Aorta (tissue), 5 donors: ENCODE measurements at places on chromosomes 3 and 15.

- no peak for DNase-seq
These were observed 94.5 kb upstream of the DLG1 start for GRCh38 chr3:197392961-197393360.

DNA sequence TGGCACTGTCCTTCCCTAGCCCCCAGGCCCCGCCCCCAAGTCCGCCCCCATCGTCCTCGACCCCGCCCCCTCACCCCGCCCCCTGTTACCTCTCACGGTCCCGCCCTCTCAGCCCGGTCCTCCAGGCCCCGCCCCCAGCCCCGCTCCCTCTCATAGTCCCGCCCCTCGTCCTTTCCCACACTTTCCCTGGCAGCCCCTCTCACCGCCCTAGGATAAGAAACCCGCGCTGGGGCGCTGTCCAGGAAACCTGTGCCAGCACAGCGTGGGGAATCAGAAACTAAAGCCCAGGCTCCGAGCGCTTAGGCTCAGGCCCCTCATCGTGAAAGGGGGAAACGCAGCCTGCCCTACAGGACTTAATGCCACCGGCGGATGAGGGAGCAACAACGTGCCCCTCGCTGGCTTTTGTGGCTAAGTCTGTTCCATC lies 20.9 kb downstream of the TRPM1 start:
- DNase-seq, result peak; percentile 71

DNA sequence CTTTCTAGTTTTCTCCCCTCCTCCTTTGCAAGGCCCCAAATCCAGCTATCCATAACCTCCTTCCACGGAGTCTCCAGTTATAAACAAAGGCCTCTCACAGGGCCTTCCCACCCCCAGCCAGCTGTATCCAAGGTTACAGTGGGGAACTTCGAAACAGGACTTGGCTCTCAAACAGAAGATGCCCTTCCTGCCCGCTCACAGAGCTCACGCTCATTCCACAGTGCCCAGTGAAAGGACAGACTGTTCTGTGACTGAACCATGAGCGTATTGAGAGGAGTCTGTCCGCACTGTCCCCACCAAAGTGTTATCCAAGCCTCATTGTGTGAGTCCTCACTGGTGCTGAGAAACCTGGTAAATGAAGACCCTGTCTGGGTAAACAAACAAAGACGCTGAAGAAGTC lies 35.4 kb downstream of the ARHGAP31 start:
- DNase-seq, result no peak

GRCh38 chr15:26691249-26691648 lies 81.6 kb downstream of the GABRB3 start:
- DNase-seq, result no peak

- no peak for DNase-seq
These were observed 97.0 kb downstream of the SAMMSON start for GRCh38 chr3:70096376-70097066.

GRCh38 chr15:61983081-61983480 lies 77.2 kb downstream of the VPS13C start:
- DNase-seq, result no peak

GRCh38 chr3:142088522-142088921 lies 60.8 kb downstream of the TFDP2 start:
- DNase-seq, result no peak

DNA sequence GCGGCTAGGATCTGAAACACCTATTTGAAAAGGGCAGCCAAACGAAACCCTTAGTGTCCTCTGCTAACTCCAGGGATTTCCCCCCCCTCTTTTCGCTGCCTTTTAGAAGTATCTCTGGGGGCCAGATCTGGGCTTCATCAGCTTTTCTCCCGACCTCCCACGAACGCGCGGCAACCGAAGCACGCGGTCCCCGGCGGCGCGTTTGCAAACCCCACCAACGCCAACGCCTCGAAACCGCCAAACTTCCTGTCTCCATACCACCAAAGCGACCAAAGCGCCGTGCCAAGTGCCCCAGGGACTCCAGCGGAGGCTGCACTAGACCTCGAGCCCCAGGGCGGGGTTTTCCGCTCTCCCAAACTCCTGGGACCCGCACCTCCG lies 155.8 kb upstream of the FRMD4B start:
- DNase-seq, result peak; percentile 63

DNA sequence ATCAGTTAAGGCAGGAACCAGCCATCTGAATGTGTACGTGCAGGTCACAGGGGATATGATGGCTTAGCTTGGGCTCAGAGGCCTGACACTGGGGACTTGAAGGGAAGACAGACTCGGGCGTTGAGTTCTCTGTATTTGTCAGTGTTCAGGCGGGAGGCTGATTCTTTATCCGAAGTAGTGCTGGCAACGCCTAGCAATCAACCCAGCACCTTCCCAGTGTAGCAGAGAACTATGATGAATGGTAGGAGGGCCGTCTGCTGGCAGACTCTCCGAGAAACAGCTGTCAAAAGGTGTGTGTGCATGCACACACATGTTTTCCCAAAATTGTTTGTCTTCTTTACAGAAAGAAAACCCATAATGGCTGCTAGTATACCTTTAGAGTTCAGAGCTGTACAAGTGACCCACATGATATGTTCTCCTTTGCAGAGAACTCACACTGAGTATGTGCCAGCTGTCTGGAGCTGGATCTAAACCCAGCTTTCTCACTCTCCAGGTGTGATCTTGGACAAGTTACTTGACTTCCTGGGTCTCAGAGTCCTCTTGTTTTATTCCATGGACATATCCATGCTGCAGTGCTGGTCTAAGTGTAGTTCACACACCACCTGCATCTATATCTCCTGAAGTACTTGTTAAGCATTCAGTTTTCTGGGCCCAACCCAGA lies 74.5 kb upstream of the LARS2 start:
- no peak for DNase-seq

GRCh38 chr3:194723846-194724618 lies 38.3 kb downstream of the FAM43A start:
- no peak for DNase-seq

GRCh38 chr3:47961815-47962606 lies 54.2 kb downstream of the MAP4 start:
- DNase-seq, result no peak

DNA sequence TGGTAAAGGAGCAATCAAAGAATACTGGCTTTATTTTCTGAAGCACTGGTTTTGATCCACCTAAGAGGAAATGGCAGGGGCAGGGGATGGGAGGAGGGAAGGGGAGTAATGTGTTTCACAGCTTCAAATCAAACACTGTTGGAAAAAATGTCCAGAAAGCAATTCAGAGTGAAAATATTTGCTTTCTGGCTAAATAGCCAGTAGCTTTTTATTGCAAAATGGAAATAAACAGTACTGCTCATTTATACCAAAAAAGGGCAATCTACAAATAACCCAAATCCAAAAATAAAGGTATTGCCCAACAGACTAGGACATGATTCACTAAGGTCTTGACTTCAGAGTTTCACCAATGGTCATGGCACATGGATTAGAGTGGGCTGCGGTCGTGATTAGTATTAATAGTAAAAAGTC lies 279.3 kb upstream of the THBS1 start:
- no peak for DNase-seq

DNA sequence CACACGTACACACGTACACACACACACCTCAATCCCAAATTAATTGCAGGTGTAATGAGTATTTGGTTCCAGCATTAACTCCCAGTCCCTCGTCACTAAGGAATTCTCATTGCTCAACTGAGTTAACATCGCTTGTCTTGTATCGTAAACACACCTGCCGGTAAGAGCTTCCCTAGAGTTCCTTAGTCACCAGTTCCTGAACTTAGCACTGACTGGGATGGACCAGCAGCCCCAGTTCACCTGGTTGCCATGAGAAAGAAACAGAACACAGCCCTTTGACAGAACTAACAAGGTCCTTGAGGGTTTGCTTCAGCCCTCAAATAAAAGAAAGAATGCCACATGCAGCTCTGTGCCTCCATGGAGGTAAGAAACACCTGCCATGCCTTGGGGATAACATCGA lies 66.3 kb upstream of the SLCO3A1 start:
- DNase-seq, result no peak

- DNase-seq, result no peak
These were observed 3.3 kb upstream of the DCP1A start for GRCh38 chr3:53350652-53351051.

- DNase-seq, result no peak
These were observed 182.3 kb downstream of the ADAMTS17 start for GRCh38 chr15:100159436-100159835.

- DNase-seq, result no peak
These were observed 782.0 kb downstream of the MCTP2 start for GRCh38 chr15:95013381-95013780.

DNA sequence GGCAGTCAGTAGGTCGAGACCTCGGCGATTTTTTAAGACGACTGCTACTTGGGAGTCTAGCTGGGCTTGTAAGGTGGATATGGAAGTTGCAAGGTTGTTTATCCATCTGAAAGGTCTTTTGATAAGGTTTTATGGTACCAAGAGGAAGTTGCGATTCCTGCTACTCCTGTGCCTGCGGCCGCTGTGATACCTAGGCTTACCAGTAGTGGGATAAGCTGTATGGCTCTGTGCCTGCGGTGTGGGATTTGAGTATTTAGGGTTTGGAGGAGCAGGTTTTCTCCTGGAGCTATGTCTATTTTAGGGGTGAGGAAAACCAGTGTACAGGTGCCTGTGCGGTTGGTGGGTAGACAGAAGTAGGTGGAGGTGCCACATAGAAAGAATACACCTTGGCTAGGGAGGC lies 1059.8 kb downstream of the SI start:
- no peak for DNase-seq

DNA sequence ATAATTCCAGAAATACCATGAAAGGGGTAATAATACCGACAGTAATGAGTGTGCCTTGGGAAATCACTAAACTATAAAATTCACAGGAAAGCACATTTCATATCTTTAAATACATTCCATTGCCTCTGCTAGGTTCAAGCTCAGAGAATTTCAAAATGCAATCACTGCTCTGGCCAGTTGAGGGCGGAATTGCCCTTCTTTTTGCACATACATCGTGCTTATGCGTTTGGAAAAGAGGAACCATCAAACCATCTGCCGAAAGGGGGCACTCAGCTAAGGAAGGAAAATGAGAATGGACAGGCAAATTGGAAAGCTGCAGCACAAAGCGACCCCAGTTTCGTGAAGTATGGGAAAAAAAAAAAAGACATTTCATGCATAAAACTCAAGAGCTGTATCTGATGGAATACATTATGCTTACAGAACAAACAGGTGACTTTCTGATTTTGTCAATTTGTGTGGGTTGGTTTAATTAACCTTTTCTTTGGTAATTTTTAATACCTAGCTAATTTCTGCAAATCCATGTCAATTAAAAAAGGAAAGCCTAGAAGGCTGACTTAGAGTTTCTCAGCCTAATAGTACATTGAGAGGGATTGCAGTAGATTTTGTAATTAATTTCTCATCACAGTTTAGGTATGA lies 61.4 kb downstream of the TUSC7 start:
- peak; percentile 66 for DNase-seq
